ENCODE measurements at places on chromosomes 7 and 10.

DNA sequence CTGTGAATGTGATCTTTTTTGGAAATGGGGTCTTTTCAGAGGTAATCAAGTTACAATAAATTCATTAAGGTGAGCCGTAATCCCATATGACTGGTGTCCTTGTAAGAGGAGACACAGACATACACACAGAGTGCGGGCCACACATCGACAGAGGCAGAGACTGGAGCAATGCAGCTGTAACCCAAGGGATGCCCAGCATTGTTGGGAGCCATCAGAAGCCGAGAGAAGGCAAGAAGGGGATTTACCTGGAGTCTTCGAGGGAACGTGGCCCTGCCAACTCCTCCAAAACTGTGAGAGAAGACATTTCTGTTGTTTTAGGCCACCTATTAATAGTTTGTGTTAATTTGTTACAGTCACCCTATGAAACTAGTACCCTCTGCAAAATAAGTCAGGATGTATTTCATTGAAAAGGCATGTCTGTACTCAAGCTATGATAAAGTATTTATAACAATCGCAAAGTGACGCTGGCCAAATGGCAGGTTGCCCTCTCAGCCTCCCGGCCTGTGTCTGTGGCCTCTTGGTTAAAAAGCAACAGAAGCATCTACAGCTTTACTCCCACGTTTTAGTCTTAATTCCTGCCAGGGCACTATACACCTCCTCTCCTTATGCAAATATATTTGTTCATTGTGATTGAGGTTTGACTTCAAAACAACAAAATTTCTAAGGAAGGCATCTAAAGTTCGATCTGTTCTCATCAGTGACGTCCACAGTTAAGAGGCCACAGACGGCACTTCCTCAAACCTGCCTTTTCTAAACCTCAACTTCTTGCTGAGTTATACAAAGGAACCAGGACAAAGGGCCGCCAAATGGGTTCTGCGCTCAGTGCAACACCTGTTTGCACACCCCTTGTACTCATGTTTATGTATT is 46.8 kb downstream of the HIPK2 start:
- DNase-seq, result no peak

DNA sequence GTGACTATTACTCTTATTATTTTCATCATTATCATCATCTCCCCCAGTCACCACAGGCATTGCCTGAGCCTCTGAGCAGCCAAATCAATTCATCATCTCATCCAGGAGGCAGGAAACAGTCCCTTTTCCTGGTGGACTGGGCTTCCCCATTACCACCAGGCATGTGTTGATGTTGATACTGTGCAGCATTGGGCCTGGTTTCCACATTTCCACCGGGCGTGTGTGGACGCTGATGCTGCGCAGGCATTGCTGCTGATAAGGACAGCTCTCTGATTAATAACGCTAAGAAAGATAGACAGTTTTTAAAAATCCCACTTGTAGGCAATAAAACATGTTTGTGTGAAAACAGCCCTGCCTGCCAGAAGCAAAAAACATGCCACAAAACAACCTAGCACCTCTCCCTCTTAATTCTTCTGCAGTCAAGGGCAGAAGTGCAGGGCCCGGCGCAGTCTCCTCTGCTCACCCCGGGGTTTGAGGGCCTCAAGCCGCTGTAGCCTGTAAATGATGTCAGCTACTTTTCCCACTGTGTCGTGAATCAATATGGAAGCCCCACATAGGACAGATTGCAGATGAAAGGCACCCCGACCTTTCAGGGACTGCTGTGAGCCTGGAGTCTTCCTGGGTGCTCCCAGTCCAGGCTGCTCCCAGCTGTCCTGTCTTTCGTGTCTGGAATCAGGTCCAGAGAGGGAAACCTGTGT is 216.0 kb downstream of the WDR37 start:
- DNase-seq, result no peak

DNA sequence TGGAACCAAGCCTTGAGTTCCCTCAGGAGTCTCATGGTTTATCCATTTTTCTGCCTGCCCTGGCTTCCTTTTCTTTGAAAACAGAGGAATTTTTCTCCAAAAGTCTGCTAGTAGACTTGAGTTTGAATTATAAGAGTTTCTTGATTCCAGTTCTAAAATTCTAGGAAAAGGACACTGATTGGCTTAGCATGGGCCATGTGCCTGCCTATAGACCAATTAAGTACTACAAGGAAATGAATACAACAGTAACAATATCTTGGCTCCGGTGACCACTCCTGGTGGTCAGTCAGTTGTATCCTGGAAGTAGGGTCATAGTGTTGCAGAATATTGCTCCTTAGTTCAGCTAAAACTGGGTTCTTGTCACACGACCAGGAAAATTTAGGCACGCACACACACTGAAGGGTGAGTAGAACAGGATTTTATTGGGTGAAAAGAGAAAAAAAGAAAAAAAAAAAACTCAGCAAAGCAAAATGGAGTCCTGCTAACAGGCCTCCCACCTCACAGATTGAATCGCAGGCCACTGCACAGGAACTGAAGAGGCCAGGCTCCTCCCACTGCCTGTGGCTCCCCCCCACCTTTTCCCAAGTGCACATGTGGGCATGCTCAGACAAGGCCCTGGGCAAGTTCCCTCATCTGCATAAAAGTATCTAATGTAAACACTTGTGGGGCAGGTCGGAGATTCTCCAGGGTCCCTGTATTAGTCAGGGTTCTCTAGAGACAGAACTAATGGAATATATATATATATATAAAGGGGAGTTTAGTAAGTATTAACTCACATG is 155.1 kb downstream of the LYZL1 start:
- no peak for DNase-seq

GRCh38 chr10:124648738-124649137 is 95.4 kb downstream of the FAM53B start:
- DNase-seq, result peak; percentile 68

DNA sequence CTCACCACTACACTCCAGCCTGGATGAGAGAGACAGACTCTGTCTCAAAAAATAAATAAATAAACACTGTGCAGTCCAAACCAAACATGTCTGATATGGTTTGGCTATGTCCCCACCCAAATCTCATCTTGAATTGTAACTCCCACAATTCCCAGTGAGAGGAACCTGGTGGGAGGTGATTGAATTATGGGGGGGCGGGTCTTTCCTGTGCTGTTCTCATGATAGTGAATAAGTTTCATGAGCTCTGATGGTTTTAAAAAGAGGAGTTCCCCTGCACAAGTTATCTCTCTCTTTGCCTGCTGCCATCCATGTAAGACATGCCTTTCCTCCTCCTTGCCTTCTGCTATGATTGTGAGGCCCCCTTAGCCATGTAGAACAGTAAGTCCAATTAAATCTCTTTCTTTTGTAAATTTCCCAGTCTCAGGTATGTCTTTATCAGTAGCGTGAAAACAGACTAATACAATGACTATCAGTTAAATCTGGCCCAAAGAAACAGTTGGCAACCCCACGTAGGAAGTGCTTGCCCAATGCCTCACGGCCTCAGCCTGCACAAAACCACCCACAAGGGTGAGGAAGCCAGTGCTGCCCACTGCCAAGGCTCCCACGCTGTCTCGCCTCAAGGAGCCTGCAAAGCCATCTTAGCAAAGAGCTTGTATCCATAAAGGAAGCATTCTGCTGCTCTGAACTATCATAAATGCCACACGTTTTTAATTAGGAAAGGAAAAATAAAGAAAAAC is 64.7 kb downstream of the PIK3AP1 start:
- DNase-seq, result no peak

GRCh38 chr7:16867328-16867727 is 14.5 kb downstream of the AGR3 start:
- no peak for DNase-seq

GRCh38 chr10:77877441-77878344 is 48.9 kb downstream of the DLG5 start:
- DNase-seq, result no peak

DNA sequence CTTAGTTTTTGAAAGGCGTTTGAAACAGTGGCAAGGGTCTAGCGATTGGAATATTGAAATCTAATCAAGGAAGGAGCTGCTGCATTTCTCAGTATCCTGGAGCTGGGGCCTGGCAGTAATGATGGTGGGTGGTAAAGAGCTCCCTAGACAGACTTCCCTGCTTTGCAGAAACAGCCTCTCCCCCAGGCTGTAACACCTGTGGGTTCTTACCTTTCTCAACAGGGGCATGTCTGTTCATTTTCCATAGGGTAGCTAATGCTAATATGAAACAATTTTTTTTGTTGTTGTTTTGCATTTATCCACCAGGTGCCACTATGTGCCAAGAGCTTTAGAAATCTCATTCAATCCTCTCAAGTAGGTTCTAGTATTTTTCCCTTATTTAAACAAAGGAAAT is 345.5 kb downstream of the REEP3 start:
- DNase-seq, result no peak

DNA sequence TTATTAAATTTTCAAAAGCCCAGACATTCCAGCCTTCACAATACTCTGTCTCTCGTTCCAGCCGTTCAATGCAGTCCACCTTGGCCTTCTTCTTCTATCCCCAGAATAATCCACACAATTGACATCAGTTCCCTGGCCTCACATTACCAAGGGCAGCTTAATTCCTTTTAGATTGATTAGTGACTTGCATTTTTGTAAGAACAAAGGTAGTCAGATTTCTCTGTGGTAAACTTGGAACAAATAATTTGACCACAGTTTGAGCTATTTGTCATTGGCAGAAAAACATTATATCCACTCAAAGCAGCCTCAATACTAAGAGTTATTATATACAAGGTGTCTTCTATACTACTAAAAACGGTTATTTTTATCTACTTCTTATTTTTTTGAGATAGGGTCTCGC is 5.1 kb upstream of the CYTH3 start:
- no peak for DNase-seq

DNA sequence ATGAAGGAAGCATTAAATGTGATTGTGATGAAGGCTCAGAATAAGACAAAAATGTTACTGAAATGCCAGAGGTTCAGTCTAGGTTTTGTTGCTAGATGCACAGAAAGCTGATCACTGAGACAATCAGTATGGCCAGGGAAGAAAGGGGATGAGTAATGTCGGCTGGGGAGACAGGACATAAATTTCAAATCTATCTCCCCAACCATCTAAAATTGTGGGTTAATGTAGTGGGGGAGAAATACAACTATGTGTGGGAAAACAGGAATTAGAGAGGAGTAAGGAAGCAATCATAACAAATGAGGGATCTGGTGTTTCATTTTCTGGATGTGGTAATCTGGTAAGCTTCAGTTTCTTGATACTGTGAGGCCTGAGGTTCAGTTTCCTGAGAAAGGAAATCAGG is 1111.0 kb downstream of the XPNPEP1 start:
- DNase-seq, result no peak

GRCh38 chr10:21518149-21518640 is 7.3 kb downstream of the SKIDA1 start:
- no peak for DNase-seq

GRCh38 chr7:24580283-24580946 is 7.2 kb downstream of the PALS2 start:
- no peak for DNase-seq

DNA sequence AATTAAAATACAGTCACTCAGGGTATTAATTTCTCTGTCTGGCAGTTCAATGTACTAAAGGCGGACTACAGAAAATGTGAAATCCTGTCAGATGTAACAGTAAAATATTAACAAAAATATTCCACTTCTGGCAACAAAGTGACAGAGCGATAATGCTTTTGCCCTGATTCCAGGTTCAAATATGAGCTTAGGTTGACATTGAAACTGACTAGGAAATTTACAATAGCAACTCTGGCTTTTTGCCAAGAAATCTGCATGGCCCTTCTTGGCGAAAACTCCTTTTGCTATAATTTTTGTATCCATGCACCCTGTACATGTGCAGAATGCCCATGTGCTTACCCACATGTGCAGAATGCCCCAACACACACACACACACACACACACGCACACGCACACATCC is 552.2 kb downstream of the MDFIC start:
- DNase-seq, result no peak

GRCh38 chr7:20233362-20233761 is 16.2 kb upstream of the MACC1 start:
- DNase-seq, result no peak

DNA sequence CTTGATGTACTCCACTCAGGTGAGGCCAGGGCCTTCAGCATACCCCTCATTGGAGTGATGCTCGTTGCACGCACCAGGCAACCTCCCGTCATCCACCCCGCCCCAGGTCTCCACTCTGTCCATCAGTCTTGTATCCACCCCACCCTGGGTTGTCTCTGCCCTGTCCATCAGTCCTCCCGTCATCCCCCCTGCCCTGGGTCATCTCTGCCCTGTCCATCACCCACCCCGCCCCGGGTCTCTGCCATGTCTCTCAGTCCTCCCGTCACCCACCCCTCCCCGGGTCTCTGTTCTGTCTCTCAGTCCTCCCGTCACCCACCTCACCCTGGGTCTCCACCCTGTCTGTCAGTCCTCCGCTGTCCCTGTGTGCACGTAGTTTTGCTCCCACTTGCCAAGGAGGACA is 59.9 kb downstream of the WDR37 start:
- DNase-seq, result no peak

DNA sequence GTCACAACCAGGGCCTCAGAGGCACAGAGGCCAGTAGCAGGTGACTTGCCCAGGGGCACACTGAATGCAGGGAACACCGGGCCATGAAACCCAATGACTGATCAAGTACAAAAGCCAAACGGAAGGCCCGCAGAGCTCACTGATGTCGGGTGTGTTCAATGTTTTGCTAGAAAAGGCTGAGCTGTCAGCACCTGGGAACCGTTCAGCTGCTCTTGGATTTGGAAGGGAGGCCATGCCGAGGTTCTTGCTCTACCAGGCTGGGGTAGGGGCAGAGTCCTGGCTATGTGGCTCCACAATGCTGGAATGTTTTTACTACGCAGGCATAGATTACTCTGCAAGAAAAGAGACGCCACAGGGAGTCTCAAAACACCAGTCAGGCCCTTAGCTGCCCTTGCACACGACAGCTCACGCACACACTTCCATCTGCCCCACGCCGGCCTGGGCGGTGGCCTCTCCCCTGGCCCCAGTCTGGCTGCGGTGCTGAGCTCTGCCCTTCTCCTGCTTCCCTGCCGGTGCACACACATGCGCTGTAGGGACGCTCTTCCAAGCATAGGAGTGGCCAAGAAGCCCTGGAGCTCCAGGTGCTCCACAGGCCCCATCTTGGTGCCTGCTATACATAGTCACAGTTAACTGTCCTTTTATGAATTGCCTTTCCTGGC is 79.9 kb downstream of the ZRANB1 start:
- DNase-seq, result no peak

DNA sequence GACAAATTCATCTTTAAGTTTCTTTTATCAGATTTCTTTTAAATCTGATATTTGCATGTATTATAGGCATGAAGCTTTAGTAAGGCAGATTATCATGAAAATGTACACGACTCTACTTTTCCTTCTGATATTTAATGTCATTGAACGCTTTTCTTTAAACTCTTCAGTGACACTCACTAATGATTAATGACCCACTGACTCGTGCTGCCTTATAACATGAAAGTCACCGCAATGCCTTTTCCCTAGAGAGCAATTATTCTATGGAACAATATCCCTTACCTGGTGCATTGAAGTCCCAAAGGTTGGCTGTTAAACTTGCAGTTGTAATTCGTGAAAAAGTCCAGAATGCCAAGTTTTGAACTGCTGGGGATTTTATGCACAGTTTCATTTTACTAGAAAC is 33.4 kb upstream of the HGF start:
- no peak for DNase-seq

- DNase-seq, result no peak
These were observed 221.9 kb downstream of the EBF3 start for GRCh38 chr10:129741978-129742741.

GRCh38 chr10:12768156-12769100 is 233.1 kb downstream of the CCDC3 start:
- DNase-seq, result no peak

Data from hippocampal formation (tissue), 2 donors.